Stimulated activated CD4-positive, alpha-beta T cell treated with anti-CD3 and anti-CD28 coated beads, TNF-alpha, amount 100 ng/mL, for 48 hours (primary cell): ENCODE measurements at places on chromosomes 7 and 10.

DNA sequence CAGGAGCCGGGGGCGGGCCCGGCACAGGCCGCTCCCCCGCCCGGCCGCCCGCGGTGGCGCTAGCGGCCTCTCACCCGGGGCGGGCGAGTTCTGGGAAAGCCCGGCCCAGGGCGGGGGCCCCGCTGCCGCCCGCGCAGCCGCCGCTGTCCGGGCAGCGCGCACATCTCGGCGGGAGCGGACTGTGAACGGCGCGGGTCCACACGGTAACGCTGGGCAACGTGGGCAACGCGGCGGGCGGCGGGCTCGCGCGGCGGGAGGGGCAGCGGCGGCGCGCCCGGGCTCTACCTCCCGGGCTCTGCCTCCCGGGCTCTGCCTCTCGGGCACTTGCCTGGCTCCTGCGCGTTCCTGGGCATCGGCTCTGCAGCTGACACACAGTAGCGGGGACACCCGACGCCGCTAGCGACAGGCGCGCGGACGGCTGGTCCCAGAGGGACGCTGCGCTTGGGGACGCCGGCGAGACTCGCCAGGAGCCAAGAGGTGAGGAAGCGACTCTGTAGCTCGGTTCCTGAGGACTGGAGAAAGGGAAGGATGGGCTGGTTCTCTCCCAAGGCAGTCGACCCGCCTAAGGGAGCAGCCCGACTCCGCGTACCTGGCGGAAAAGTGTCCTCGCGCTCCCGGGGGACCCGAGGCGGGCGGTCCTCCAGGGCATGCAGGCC is at the start of gene PLCE1:
Gene PLCE1 (plus strand): TSS at position 150 of the 656 bp plus-strand sequence. CDS start 37,116 bp downstream, outside the sequence.
- no peak for DNase-seq

- no peak for DNase-seq
Measured at GRCh38 chr7:85914437-85914836, 727.6 kb upstream of the SEMA3D start.

DNA sequence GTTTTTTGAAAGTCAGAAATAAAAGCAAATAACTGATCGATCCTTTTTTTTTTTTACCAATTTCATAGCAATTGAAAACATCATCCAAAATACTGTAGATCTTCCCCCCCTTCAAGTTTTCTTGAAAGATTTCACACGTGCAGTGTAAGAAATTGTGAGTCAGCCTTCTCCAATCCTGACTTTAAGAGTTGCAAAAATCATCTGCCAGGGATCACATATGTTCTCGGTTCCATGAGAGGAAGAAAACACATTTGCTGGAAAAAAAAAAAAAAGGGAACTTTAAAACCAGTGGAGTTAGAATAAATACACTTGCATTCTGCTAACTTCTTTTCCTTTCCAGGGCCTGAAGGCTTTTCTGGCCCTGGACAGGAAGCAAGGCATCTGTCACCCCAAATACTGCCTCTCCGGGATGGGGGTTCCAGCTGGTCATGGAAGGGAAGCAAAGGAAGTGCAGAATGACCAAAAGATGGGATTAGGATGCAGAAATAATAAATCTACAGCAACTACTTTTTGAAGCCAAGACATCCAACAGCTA is 198.4 kb upstream of the KIAA1217 start:
- no peak for DNase-seq

DNA sequence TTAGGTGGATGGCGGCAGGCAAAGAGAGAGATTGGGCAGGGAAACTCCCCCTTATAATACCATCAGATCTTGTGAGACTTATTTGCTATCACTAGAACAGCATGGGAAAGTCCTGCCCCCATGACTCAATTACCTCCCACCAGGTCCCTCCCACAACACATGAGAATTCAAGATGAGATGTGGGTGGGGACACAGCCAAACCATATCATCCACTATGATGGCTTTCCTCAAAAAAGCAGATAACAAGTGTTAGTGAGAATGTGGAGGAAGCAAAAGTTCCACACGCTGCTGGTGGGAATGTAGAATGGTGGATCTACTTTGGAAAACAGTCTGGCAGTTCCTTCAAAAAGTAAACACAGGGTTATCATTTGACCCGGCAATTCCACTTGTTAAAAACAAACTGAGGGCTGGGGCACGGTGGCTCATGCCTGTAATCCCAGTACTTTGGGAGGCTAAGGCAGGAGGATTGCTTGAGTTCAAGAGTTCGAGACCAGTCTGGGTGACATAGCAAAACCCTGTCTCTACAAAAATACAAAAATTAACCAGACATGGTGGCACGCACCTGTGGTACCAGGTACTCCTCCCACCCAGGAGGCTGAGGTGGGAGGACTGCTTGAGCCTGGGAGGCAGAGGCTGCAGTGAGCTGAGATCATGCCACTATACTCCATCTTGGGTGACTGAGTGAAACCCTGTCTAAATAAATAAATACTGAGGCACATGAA is 161.4 kb upstream of the EEPD1 start:
- no peak for DNase-seq

GRCh38 chr7:120467676-120468075 is 194.7 kb downstream of the KCND2 start:
- DNase-seq = no peak

GRCh38 chr10:96890172-96890513 is 58.0 kb downstream of the LCOR start:
- DNase-seq = no peak

- DNase-seq = no peak
Measured at GRCh38 chr10:16748749-16749148, 68.5 kb downstream of the RSU1 start.

- DNase-seq = no peak
Measured at GRCh38 chr7:69272101-69272500, 326.2 kb upstream of the AUTS2 start.

- no peak for DNase-seq
Measured at GRCh38 chr10:90885176-90885575, 13.4 kb downstream of the RPP30 start.

DNA sequence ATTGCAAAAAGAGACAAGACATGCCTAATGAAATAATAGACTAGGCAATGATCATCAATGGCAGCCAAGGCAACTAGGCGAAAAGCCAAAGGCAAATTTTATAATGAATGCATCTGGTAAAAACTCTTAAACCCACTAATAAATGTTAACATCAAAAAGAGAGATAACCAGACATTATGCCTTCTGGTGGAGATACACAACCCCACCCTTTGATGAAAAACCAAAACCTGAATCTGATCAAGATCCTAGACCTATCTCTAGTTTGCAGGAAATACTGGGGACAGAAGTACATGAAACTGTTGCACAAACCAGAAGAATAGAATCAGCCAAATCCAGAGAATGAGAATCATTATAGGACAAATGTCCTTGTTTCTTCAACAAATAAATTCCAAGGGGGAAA is 22.0 kb upstream of the GSAP start:
- no peak for DNase-seq

DNA sequence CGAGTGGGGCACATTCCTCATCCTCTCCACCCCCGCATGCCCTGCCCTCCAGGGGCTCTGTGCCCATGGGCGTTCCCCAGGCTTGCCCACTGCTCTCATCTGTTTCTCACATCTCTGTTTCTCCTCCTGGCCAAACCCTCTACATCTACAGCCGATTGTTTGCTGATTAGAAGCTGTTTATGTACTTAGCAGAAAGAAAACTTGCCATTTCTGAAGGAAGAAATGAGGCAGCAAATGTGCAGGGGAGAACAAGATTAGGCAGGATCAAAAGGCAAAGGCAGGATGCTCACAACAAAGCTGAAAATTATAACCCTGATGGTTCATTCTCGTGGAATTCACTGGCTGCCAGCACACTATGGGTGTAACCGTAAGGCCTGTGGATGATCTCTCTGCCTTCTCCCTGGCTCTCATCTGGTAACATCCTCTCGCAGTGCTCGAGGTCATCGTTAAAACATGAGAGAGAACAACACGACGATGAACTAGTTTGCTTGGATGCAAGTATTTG is 111.6 kb upstream of the KLF14 start:
- DNase-seq = no peak

DNA sequence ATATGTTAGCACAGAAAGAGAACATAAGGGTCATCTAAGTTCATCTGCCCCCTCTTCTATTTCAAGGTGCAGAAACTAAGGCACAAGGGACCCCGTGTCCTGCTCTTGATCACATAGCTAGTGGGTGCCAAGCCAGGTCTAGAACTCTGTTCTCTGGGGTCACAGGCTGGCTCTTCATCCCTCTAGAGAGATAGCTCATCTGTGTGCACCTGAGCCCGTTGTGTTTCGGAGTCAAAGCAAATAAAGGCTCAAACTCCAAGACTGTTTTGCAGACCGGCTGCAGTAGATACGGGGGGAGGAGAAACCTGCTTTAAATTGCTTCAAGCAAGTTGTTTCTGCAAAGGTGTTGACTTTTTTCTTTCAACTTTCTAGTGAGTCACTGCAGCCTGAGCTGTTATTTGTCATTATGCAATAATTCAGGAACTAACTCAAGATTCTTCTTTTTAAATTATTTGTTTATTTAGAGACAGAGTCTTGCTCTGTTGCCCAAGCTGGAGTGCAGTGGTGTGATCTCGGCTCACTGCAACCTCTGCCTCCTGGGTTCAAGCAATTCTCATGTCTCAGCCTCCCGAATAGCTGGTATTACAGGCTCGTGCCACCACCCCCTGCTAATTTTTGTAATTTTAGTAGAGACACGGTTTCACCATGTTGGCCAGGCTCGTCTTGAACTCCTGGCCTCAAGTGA is 6.5 kb downstream of the BLVRA start:
- DNase-seq = no peak

GRCh38 chr10:76318211-76318610 is 886.8 kb downstream of the LRMDA start:
- no peak for DNase-seq

DNA sequence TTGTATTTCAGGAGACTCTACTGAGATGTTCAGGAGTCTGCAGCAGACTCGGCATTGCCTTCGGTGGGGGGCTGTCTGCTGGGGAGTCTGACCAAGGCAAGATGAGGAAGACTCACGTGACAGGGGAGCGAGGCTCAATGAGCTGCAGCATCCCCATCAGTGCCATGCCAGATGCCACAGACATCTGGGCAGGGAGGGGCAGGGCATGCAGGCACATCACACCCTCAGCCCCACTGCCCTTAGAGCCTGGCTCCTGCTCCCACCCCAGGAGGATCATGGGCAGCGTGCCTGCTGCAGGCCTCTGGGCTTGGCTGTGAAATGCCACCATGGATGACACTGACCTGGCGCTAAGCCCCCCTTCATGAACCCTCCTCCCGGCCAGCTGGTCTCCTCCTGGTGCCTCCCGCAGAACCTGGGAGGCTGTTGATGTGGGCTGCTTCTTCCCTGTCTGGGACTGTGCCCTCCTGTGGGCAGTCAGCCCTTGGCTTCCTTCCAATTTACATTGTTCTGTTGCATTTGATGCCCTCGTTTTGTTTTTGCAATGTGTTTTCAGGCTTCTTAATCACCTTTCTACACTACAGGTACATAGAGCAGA is 235.0 kb downstream of the PAXIP1 start:
- DNase-seq = no peak

GRCh38 chr10:22649390-22649841 is 65.0 kb downstream of the PIP4K2A start:
- no peak for DNase-seq

GRCh38 chr10:86668297-86669165 is at the start of gene LDB3:
LDB3 (plus strand) TSS chr10:86668511; CDS start chr10:86668692, 181 bp downstream.
- DNase-seq = no peak

DNA sequence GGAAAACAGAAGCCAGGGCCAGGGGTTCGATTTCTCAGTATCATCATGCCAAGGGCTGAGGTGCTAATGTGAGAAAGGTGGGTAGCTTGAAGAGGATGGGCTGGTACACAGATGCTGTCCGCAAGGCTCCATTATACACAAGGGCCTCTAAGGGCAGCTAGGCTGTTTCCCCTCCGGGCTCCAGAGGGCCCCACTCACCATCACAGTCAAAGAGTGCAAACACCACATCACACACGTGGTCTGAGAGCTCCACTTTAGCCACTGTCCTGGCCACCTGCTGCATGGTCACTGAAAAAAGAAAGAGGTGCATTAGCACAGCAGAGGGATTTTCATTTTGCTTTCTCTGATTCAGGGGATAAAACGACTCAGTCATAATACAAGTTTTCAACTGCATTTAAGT is 20.9 kb upstream of the DNAJB12 start:
- no peak for DNase-seq

DNA sequence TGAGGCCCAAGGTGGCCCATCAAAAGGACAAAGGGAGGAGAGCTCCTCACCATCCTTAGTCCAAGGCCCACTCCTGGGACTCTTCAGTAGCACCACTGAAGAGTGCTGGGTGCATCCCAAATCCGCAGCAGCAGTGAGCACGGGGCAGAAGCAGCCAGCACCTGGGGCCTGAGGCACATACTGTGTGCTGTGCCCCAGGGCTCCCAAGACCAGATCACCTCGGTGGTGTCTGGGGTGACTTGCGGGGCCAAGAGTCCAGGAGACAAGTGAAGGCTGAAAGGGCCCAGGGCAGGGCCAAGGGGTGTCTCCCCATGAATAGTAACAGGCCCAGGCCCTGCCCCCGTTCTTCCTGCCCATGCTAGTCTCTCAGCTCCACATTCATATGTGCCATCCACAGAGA is 59.9 kb upstream of the INSIG1 start:
- DNase-seq = no peak

- no peak for DNase-seq
Measured at GRCh38 chr7:48101968-48102367, 12.9 kb downstream of the UPP1 start.

- DNase-seq = no peak
Measured at GRCh38 chr7:76057813-76058145, 9.9 kb downstream of the MDH2 start.

GRCh38 chr7:113374955-113375354 is 256.6 kb upstream of the SMIM30 start:
- DNase-seq = no peak

GRCh38 chr7:27171325-27171636 is 2.8 kb downstream of the HOXA10 start:
- DNase-seq = no peak

- no peak for DNase-seq
Measured at GRCh38 chr7:125602441-125602840, 672.8 kb upstream of the POT1 start.

- no peak for DNase-seq
Measured at GRCh38 chr10:132591166-132591971, 53.8 kb downstream of the INPP5A start.

- DNase-seq = no peak
Measured at GRCh38 chr7:28771906-28772622, 186.1 kb downstream of the TRIL start.

- DNase-seq = no peak
Measured at GRCh38 chr10:96826438-96826837, 5.7 kb upstream of the LCOR start.

GRCh38 chr10:7952266-7952665 is 102.2 kb upstream of the GATA3 start:
- DNase-seq = no peak

GRCh38 chr7:29480934-29481651 is 82.5 kb upstream of the PRR15 start:
- no peak for DNase-seq

DNA sequence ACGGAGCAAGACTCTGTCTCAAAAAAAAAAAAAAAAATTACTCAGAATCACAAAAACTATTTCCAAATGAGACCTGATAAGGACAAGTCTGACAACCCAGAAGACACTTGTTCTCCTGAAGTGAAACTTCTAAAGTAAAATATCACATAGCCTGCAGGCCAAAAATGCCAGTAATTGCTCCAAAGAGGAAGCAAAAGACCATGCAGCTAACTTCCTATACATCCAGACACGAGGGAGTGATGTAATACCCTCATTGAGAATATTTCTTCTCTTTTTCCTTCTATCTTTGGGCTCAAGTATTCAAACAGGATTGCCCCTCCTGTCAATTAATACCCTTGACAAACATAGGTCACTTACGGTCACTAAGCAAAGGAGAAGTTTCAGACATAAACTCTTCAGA is 31.2 kb downstream of the ARMH3 start:
- no peak for DNase-seq

GRCh38 chr7:130875265-130875741 is 141.3 kb upstream of the KLF14 start:
- DNase-seq = no peak
